ENCODE measurements at places on chromosomes 3 and 15.

- no peak for DNase-seq
Measured at GRCh38 chr3:18415839-18416238, 9.3 kb downstream of the SATB1 start.

DNA sequence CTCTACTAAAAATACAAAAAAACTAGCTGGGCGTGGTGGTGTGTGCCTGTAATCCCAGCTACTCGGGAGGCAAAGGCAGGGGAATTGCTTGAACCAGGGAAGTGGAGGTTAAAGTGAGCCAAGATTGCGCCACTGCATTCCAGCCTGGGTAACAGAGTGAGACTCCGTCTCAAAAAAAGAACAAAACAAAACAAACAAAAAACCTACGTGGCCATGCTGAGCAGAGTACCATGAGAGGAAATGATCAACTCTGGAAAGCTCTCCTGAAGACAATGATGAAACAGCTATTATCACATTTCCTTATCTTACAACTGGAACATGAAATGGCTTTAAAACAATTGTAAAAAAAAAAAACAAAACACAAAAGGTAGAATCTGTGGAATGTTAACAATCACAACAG is 75.2 kb downstream of the CHSY1 start:
- peak; percentile 17 for DNase-seq

DNA sequence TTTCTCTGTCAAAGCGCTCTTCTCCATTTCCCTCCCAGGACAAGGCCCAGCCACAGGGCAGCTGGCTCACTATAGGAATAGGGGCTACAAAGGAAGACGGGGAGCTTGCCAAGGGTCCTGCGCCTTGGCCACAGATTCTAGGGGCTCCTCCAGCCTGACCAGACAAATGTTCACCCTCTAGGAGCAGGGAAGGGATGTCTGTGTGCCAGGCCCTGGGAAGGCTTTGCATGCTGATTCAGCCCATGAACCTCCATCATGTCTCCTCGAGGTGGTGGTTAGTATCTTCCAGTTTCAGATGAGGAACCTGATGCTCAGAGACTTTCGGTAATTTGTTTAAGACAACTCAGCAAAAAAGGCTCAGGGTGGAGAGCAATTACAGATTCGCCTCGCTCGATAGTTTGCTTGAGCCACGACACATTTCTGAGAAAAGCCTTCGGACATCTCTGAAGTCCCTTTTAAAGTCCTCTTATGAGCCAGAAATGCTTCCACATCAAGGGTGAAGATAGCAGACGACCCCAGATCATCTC is 110.0 kb downstream of the XXYLT1 start:
- DNase-seq: no peak

DNA sequence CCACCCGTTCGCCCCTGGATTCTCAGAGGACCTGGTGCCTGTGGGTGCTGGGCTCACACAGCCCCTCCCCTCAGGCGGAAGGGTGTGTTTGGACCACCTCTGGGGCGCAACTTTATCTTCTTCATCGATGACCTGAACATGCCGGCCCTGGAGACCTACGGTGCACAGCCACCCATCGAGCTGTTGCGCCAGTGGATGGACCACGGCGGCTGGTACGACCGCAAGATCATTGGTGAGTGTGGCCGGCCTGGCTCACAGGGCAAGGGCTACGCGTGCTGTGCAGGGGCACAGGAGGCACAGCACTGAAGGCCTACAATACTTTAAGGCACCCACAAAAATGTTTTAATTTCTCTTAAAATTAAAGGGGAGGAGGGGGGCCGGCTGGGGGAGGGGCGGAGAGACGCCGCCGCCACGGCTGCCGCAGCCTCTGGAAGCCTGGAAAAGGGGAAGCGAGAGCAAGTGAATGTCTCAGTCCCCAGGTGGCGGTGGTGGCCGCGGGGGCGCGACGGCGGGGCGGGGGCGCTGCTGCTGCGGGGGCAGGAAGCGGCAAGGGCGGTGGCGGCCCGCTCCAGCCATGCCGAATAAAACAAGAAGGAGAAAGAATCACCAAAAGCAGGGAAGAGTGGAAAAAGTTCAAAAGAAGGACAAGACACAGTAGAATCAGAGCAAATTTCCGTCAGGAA is 56.8 kb downstream of the DNAH1 start:
- no peak for DNase-seq
